Mesothelial cell of epicardium (in vitro differentiated cells): ENCODE measurements at places on chromosomes 3 and 15. TPM values are rescaled to one million over a fixed set of nuclear protein-coding genes. Genes with fewer than 3 reads are reported as not detected.

DNA sequence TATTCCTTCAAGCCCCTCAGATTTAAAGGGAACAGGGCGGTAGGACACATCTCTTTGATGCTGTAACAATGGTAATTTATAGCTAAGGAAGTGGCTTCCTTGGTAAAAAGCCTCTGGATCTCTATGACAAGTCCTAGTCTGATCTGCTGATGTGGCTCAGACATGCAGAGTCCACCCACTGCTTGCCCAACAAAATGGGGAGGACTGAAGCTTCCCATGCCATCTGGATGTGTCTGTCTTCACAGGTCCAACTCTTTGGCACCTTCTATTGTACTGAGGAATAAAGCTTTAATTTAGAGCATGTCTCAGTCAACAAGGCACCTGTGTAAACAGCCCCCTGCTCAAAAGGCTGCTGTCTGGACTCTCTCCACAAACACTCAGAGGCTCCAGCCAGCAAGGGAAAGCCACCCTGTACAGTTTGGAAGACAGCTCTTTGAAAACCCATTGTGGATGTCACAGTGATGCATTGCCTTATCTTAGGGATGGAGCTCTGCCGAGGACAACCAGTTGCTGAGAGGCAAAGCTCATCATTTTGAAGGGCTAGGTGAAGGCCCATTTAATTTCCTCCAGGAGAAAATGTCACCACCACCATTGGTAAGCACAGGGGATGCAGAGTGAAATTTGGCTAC is 348.6 kb upstream of the GRM7 start:
- no peak overlapping the region for H3K27ac ChIP-seq
- H3K4me3 ChIP-seq: no peak overlapping the region
- no peak for DNase-seq
- no peaks in the 10 kb centered on the region for H3K27me3 ChIP-seq
- peaks cover 2% of the 10 kb centered on the region for H3K4me1 ChIP-seq
- no peaks in the 10 kb centered on the region for H3K36me3 ChIP-seq

- peaks cover 27% of the 10 kb centered on the region for H3K27me3 ChIP-seq
- H3K27ac ChIP-seq: no peak overlapping the region
- no peak for DNase-seq
- H3K36me3 ChIP-seq: no peaks in the 10 kb centered on the region
These were observed 11.0 kb upstream of the IQCF5 start for GRCh38 chr3:51886447-51886846.

GRCh38 chr3:138124188-138124587 is 8.0 kb downstream of the A4GNT start:
- peaks cover 9% of the 10 kb centered on the region for H3K4me1 ChIP-seq
- no peak overlapping the region for H3K27ac ChIP-seq
- H3K4me3 ChIP-seq: no peak overlapping the region
- no peaks in the 10 kb centered on the region for H3K27me3 ChIP-seq
- no peak for DNase-seq

NR2F2 gene
- total RNA-seq: 126 to 134 TPM (median 128 TPM) in 3 replicates

GRCh38 chr3:100635273-100635701 is 25.9 kb downstream of the ADGRG7 start:
- no peaks in the 10 kb centered on the region for H3K36me3 ChIP-seq
- no peak overlapping the region for H3K27ac ChIP-seq
- no peak for DNase-seq
- no peaks in the 10 kb centered on the region for H3K27me3 ChIP-seq

DNA sequence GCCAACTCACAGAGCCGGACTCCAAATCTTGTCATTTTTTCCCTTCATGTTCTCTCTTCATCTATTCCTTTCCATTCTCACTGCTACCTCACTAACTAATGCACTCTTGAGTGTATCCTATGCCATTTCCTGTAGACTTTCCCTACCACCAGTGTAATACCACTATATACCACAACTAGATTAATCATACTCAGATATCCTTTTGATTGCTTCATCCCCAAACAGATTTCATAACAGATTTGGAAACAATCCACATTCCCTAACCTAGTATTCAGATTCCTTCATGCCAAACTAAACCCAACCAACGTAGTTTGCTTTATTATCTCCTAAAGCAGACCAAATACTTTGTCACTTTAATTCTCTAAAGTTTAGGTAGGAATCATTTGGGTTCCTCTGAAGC is 2.6 kb upstream of the PLOD2 start:
- H3K4me1 ChIP-seq: peaks cover 62% of the 10 kb centered on the region
- H3K36me3 ChIP-seq: no peaks in the 10 kb centered on the region
- peak overlapping the region; percentile 45 for H3K27ac ChIP-seq
- no peak for DNase-seq
- H3K27me3 ChIP-seq: no peaks in the 10 kb centered on the region
